ENCODE measurements at places on chromosomes 12 and 14.

DNA sequence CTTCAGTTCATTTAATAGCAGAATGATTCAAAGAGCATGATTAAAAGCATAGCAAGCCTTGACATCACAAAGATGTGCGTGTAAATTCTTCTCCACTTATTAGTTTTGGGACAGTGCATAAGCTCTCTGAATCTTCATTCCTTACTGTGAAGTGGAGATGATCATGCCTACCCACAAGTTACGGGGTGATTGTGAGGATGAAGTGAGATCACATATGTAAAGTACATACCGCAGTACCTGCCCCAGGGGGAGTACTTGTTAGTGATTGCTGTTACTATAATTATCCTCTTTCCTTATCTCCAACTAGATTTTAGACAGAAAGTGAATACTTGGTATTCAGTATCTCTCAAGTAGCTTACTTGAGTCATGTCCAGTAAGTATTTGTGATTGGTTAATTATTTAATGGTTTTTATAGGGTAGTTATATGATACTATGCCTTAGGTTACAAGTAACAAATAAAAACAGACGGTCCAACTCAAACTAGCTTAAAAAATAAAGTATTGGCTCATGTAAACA is 6.0 kb downstream of the RAD9B start:
- H3K4me1 ChIP-seq = no peaks in the 10 kb centered on the region
- no peaks in the 10 kb centered on the region for H3K36me3 ChIP-seq
- H3K4me3 ChIP-seq = no peak overlapping the region
- no peak for DNase-seq

- no peaks in the 10 kb centered on the region for H3K27me3 ChIP-seq
- peaks cover 15% of the 10 kb centered on the region for H3K4me1 ChIP-seq
- DNase-seq = peak; percentile 37
- no peaks in the 10 kb centered on the region for H3K36me3 ChIP-seq
- H3K4me3 ChIP-seq = no peak overlapping the region
These were observed 82.9 kb downstream of the PAPOLA start for GRCh38 chr14:96584907-96585671.

DNA sequence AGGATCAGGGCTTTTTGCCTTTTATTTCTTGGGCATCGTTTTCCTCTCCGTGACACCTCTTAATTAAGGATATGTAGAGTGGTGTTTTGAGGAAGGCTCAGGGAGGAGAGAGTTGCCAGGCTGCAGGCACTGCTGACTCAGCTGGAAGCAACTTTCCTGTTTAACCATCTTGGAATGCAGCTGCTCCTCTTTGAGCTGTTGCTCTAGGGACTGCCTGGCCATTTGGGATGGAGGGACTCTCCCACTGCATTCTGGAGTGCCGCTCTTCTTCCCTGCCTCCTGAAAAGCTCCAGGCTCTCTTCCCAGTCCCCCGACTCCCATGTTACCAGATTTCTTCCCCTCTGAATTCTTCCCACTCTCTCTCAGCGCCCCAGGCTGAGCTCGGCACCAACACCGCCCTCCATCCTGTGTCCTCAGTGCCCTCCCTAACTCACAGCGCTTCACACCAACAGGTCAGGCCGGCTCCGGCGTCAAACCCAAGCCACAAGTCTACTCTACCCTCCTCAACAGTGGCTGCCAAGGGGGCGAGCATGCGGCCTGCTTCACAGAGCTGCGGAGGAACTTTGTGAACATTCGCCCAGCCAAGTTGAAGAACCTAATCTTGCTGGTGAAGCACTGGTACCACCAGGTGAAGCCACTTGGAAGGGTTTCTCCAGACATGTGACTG is 5.9 kb downstream of the OAS3 start:
- DNase-seq = no peak
- no peak overlapping the region for H3K4me3 ChIP-seq
- no peak overlapping the region for H3K27ac ChIP-seq

GRCh38 chr14:71698027-71698426 is 234.2 kb upstream of the RGS6 start:
- no peak overlapping the region for H3K4me3 ChIP-seq
- no peaks in the 10 kb centered on the region for H3K36me3 ChIP-seq
- DNase-seq = no peak
- peaks cover 23% of the 10 kb centered on the region for H3K4me1 ChIP-seq
- H3K27ac ChIP-seq = no peak overlapping the region

DNA sequence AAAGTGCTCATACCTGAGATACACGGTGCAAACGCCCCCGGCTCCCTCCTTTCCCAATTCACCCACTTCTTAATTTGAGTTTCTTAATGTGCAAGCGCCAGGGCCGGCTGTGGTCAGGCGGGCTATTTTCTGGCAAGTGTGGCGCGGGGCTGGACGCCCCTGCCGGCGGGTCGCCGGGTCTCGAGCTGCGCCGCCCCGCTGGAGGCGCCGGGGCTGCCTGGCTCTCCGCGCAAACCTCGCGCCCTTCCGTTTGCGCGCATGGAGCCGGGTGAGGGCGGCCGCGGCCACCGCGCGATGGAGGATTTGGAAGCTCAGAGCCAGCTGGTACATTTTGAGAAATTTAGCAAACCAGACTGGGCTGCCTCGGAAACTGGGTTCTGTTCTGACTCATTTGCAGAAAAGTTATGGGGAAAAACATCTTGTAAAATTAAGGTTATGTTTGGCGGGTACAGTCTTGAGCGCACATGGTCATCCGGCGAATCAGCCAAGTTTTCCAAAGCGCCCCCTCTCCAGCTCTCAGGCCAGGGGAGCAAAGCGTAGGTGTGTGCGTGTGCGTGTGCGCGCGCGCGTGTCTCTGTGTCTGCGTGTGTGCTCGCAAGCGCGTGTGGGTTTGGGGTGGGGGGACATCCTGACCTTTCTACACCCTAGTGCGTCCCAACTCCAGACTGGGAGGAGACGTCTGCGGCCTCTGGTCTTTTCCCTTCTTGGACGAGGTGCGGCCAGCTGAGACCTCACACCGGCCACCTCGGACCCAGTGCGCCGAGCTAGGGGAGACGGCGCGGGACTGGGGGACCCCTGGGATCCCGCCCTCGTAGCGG is 6.5 kb upstream of the OTX2 start:
- peaks cover 10% of the 10 kb centered on the region for H3K27me3 ChIP-seq
- no peak overlapping the region for H3K4me3 ChIP-seq
- no peak for DNase-seq
- no peaks in the 10 kb centered on the region for H3K36me3 ChIP-seq

DNA sequence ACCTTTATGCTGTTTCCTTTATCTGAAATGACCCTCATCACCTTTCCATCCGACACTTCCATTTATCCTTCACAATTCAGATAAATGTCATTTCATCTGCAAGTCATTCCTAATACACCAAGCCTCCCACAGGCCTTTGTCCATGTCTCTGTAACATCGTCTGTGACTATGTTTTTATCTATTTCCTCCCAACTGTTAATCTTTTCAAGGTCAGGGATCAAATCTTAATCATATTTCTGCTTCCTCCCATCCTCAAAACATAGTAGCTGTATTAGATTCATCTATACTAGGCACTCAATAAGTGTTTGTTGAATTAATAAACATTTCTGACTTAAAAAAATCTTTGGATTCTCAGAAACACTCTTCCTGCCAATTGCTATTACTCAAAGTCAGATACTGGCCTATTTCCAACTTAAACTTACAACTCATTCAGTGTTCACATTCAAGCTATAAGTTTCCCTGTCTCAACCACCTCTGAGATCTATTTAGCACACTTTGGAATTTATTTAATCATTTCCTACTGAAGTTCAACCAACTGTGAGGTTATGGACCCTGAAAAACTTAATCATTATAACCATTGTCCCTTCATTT is 100.2 kb upstream of the ALX1 start:
- H3K36me3 ChIP-seq = no peaks in the 10 kb centered on the region
- H3K27ac ChIP-seq = no peak overlapping the region
- DNase-seq = no peak

- no peaks in the 10 kb centered on the region for H3K36me3 ChIP-seq
- H3K27me3 ChIP-seq = no peaks in the 10 kb centered on the region
- DNase-seq = no peak
- H3K4me1 ChIP-seq = peaks cover 40% of the 10 kb centered on the region
- H3K27ac ChIP-seq = no peak overlapping the region
These were observed 234.7 kb downstream of the FOXN3 start for GRCh38 chr14:89182326-89182725.

DNA sequence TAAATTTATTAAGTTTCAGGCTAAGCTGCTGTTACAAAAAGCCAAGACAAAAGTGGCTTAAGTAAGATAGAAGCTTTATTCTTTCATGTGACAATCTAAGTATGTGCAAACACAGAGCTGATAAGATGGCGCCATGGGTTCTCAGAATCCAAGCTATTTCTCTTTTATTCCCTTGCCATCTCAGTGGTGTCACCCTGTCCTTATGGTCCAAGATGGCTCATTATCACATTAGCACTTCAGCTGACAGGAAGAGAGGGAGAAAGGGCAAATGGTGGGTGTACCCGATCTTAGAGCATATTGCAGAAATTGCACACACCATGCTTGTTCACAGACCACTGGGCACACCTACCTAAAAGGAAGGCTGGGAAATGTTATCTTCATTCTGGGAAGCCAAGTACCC is 211.7 kb downstream of the TMTC2 start:
- DNase-seq = no peak
- H3K4me1 ChIP-seq = no peaks in the 10 kb centered on the region
- no peaks in the 10 kb centered on the region for H3K36me3 ChIP-seq
- no peak overlapping the region for H3K4me3 ChIP-seq

- H3K36me3 ChIP-seq = no peaks in the 10 kb centered on the region
- no peak overlapping the region for H3K4me3 ChIP-seq
- no peaks in the 10 kb centered on the region for H3K27me3 ChIP-seq
These were observed 8.6 kb downstream of the BCL2L14 start for GRCh38 chr12:12079291-12079690.

GRCh38 chr14:90757452-90757851 is 58.8 kb downstream of the TTC7B start:
- peak overlapping the region; percentile 45 for H3K4me3 ChIP-seq
- peaks cover 13% of the 10 kb centered on the region for H3K4me1 ChIP-seq
- H3K27me3 ChIP-seq = no peaks in the 10 kb centered on the region
- DNase-seq = no peak
- no peaks in the 10 kb centered on the region for H3K36me3 ChIP-seq

DNA sequence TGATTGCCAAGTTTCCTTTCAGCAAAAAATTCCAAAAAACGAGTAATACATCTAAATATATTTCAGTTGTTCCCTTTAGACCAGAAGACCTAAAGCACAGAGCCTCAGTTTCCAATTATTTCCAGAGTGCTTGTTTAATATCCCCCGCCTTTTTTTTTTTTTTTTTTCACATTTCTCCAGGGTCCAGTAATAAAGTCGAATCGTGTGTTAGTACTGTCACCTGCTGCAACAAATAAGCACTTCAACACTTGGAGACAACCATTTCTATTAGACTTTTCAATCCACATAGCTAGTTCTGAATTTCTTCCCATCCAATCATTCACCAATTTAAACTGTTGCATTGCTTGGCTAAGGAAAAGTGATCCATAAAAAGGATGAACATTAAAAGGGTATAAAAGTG is 13.6 kb downstream of the PDE6H start:
- H3K4me1 ChIP-seq = no peaks in the 10 kb centered on the region
- no peak overlapping the region for H3K27ac ChIP-seq
- H3K27me3 ChIP-seq = no peaks in the 10 kb centered on the region
- H3K4me3 ChIP-seq = no peak overlapping the region

DNA sequence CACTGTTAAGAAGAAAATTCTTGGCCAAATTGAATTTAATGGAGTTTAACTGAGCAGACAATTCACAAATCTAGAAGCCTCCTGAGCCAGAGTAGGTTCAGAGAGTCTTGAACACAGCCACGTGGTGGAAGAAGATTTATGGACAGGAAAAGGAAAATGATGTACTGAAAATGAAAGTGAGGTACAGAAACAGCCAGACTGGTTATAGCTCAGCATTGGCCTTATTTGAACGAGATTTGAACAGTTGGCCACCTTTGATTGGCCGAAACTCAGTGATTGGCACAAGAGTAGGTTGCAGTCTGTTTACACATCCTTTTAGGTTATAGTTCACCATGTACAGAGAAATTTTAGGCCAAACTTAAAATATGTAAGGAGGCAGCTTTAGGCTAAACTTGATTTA is 9.9 kb downstream of the OAS2 start:
- peak; percentile 13 for DNase-seq
- peaks cover 6% of the 10 kb centered on the region for H3K4me1 ChIP-seq
- no peaks in the 10 kb centered on the region for H3K36me3 ChIP-seq
- H3K4me3 ChIP-seq = no peak overlapping the region
- no peaks in the 10 kb centered on the region for H3K27me3 ChIP-seq

DNA sequence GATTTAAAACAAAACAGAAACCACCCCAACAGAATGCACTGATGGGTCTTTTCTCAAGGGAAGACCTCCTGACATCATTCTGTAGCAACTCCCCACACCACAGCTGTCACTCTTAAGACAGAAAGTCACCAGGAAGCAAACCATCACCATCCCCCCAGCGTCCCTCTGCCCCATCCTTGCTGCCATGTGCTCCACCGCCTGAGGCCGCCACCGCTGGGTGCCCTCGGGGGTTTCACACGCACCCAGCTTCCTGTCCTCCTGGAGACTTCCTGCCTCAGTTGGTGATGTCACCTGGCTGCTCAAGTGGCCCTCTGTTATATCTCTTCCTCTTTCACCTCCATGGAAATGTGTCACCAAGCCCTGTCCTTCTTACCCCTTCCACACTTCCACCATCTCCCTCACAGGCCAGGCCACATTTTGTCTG is 71.4 kb upstream of the GPR68 start:
- H3K27me3 ChIP-seq = no peaks in the 10 kb centered on the region
- H3K4me3 ChIP-seq = no peak overlapping the region
- no peak for DNase-seq
- H3K4me1 ChIP-seq = peaks cover 24% of the 10 kb centered on the region

DNA sequence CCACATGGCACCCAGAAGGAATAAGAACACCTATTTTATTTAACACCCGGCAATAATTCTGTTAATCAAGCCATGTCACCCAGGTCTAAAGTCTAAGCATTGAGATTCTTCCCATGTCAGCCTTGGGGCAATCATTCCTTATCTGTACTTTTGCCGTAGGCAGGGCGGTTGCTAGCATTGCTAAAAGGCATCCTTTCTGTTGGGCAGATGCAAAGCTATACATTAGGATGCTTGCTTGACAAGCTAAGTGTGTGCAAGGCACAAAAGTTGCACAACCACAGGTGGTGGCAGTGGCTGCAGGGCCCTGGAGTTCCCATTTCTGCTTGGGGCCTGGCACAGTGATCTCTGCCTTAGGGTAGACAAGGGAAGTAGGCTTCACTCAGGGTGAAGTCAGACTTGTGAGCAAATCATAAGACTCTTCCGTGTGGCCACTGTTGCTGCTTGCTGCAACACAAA is 12.5 kb upstream of the GALNT6 start:
- H3K4me3 ChIP-seq = no peak overlapping the region
- H3K36me3 ChIP-seq = no peaks in the 10 kb centered on the region
- no peak for DNase-seq

DNA sequence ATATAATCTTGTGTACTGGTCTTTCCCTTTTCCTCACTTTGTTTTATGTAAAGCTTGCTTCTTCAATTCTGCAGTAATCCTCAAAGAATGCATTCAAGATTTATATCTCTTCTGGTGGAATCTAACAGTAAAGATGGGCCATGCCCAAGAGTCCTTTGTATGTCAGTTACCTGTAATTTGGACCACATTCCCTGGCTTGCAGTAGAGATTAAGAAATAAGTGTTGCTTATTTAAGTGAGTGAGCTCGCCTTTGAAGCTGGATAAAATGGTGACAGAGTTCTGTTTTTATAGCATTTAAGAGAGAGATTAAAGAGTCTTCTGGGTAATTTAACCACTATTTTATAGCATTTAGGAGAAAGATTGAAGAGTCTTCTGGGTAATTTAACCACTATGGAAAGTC is 262.1 kb upstream of the ATP2B1 start:
- H3K27ac ChIP-seq = no peak overlapping the region
- H3K4me3 ChIP-seq = no peak overlapping the region
- DNase-seq = no peak
- H3K27me3 ChIP-seq = no peaks in the 10 kb centered on the region

GRCh38 chr12:109582636-109583035 is 9.0 kb downstream of the MVK start:
- H3K27me3 ChIP-seq = no peaks in the 10 kb centered on the region
- H3K4me3 ChIP-seq = no peak overlapping the region
- H3K27ac ChIP-seq = no peak overlapping the region
- no peaks in the 10 kb centered on the region for H3K4me1 ChIP-seq
- H3K36me3 ChIP-seq = peaks cover 56% of the 10 kb centered on the region
- no peak for DNase-seq

Measured in vagina (tissue), 2 donors.